Upper lobe of right lung (tissue), 1 donor: ENCODE measurements at places on chromosomes 2 and 18. TPM values are rescaled to one million over a fixed set of nuclear protein-coding genes. Genes with fewer than 3 reads are reported as not detected.

- DNase-seq = no peak
Observed at GRCh38 chr18:25228410-25228809, 123.6 kb downstream of the ZNF521 start.

- DNase-seq = no peak
Observed at GRCh38 chr2:212381428-212382102, 157.0 kb downstream of the ERBB4 start.

DNA sequence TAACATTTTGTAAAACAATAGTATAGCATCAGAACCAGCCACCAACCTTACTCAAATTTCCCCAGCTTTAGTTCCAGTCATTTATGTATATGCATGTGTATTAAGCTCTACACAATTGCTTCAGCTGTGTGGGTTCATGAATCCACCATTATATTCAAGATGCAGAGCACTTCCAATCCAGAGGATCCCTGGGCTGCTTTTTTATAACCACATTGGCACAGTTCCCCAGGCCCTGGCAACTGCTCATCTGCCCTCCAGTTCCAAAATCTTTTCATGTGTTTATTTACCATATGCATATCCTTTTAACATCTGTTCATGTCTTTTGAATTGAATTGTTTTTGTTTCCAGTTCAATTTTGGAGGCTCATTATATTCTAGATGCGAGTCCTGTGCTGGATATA is 482.9 kb upstream of the HS6ST1 start:
- DNase-seq = no peak

GRCh38 chr2:167832868-167833287 is 414.5 kb downstream of the STK39 start:
- DNase-seq = no peak

- DNase-seq = no peak
Observed at GRCh38 chr2:147255812-147256211, 589.0 kb upstream of the ACVR2A start.

DNA sequence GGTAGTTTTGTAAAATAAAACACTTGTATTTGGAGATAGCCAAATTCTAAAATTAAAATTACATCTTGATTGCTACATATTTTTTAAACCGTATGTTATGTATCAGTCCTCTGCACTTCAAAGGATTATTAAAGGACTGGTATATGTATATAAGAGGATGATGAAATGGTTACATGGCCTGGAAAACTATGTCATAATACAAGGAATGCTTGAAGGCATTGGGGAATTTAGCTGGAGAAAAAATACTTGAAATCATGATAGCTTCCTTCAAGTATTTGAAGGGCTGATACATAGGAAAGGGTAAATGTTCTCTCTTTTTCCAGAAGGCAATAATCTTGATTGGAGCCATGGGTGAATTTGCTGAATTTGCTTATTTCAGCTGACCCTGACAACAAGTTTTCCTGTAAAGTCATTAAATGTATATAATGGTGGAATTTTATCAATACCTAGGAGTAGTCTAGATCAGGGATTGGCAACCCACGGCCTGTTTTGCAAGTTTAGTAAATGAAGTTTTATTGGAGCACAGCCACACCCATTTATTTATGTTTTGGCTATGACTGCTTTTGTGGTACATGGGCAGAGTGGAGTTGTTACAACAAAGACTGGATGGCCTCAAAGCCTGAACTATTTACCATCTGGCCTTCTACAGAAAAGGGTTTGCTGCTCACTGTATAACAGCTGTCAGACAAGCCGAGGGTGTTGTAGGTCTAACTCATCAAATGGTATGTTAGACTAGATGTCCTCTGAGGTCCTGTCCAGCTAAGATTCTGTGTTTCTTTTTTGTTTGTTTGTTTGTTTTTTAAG is 34.4 kb downstream of the ACYP2 start:
- DNase-seq = no peak

GRCh38 chr2:43266711-43267111 is 40.3 kb upstream of the ZFP36L2 start:
- peak; percentile 82 for DNase-seq

GRCh38 chr2:46379213-46380037 is 82.2 kb downstream of the EPAS1 start:
- no peak for DNase-seq

GRCh38 chr18:10833656-10834055 is 307.8 kb downstream of the NAPG start:
- DNase-seq = no peak

GRCh38 chr2:107772353-107772752 is 54.3 kb upstream of the RGPD4 start:
- DNase-seq = no peak

DNA sequence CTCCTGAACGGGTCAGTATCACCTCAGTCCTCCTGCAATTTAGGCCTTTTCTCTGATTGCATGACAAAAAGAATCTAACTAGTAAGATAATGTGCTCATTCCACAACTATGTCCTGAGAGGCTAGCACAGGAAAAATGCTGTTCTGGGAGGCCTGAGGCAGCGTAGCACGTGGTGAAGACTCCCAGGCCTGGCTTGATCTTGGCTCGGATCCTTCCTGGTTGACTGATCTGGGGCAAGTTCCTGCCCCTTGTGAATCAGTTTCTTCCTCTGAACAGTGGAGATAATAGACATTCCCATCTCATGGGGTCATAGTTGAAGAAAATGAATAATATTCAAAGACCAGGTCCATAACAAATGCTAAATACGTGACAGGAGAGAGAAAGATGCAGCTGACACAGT is 12.3 kb downstream of the FBLN7 start:
- DNase-seq = peak; percentile 8

The DCDC2C gene
- total RNA-seq = not detected

- DNase-seq = no peak
Observed at GRCh38 chr2:120568089-120568974, 167.3 kb upstream of the GLI2 start.

- no peak for DNase-seq
Observed at GRCh38 chr18:75656035-75656434, 228.5 kb upstream of the SMIM21 start.

The C2orf66 gene
- 0.38 TPM for total RNA-seq
